GM10248 (cell line): ENCODE measurements at places on chromosomes 12 and 14.

DNA sequence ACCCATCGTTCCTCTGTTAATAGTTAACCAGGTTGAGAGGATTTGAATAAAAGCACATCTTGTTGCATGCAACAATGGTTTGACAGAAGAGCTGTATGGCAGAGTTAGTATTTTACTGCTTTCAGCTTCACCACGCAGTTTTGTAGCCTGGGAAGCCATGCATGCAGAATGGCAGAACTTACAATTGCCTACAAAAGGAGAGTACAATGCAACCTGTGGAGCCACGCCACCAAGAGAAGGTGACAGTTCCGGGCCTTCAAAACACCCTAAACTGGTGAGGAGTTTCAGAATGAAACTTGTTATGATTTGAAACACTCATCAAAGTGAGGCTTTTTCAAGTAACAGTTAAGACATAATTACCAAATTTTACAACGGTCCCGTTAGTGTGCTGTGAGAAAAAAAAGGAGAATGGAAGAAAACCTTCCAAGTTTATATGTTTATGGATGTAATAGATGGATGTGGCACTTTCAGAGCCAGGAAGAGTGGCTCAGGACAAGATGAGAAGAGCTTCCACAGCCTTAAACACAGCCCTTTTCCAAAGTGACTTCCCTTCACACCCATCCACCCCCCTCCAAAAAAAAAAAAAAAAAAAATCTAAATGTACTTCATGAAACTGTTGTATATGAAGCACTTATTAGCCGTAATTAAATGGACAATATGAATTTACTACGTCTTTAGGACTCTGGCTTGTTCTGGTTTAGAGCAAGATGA is 158.7 kb downstream of the EGLN3 start:
- DNase-seq: peak; percentile 35

GRCh38 chr12:72276181-72276805 is 4.1 kb downstream of the TRHDE start:
- no peak for DNase-seq

DNA sequence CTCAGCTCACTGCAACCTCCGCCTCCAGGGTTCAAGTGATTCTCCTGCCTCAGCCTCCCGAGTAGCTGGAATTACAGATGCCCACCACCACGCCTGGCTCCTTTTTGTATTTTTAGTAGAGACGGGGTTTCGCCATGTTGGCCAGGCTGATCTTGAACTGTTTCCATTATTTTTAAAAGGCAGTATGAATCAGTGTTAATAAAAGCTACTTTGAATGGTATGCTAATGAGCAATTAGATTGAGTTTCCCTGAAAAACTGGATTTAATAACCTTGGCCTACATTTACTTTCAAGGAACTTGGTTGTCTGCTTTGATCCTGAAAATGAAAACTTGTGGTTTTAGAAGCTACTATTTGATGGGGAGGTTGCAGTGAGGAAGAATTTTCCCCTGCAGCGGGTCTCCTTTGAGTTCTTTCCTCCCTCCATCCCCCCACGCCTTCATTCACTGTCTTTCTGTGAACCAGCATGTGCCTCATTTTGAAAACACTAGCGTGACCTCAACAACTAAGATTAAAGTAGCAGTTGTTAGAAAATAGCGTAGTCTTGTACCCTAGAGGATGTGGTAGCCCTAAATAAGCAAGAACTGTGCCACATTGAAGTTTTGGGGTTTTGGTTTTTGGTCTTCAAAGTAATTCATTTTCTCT is 17.8 kb upstream of the RPS6KA5 start:
- DNase-seq: peak; percentile 42

DNA sequence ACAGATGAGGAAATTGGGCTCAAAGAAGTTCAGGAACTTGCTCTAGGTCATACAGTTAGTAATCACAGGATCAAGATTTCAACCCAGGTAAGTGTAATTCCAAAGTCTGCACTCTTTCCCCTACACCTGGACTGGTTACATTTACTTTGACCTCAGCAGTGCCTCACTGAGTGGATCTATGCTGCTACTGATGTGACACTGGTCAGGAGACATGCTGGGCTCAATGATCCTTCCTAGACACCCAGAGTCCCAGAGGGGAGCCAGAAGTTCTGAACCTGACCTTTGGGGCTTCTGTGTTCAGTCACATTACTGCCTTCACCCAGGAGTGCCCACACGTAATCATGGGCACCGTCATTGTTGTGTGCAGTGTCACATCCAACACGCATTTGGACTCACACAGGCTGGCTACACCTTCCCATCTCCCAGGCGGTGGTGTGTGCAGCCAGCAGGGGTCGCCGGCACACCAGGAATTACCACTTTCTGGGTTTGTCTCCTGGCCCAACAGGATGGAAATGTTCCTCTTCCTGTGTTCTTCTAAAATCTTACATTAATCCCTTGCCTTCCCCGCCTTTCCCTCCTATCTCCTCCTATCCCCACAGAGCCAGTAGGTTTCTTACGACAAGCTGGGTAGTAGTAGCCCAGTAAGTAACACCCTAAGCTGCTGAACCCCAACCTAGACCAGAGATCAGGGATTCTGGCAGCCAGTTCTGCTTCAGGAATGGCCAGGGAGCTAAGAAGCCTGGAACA is 25.6 kb downstream of the CALCOCO1 start:
- DNase-seq: peak; percentile 80

DNA sequence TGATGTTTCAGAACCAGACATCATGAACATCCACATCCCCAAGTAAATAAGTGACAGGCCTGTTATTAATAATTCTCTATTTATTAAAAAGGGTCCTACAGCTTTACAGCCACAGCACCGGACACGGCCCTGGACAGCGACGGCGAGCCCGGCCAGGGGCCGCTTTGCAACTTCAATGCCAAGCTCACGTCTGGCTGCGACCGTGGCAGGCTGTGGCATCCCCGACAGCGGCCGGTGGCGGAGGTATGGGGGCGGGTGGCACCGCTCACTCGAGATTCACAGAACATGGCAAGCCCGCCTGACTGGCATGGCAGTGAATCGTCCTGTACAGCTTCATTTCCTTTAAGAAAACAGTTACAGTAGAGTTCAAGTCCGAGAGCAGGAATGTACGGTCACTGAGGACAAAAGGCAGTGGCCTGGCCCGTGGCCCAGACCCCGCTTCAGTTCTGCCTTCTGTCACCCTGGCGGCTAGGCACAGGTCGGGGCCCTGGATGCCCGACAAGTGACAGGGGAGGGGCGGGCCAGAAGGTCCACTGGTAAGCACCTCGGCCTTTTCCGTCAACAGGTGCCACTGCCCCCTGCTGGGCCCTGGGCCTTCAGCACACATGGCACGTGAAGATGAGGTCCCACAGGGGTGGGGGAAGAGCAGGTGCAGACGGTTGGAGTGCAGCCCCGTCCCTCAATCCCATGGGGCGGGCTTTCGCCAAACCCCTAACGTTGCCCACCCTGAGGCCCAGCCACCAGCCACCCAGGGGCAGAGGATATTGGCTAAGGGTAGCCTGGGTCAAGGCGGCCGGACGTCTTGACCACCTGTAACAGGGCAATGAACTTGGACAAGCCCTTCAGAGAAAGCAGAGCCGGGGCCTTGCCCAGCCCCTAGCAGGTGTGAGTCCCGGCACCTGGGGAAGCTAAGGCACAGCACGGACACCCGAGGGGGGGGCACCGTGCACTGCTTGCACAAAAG is 30.3 kb downstream of the HIP1R start:
- DNase-seq: no peak

DNA sequence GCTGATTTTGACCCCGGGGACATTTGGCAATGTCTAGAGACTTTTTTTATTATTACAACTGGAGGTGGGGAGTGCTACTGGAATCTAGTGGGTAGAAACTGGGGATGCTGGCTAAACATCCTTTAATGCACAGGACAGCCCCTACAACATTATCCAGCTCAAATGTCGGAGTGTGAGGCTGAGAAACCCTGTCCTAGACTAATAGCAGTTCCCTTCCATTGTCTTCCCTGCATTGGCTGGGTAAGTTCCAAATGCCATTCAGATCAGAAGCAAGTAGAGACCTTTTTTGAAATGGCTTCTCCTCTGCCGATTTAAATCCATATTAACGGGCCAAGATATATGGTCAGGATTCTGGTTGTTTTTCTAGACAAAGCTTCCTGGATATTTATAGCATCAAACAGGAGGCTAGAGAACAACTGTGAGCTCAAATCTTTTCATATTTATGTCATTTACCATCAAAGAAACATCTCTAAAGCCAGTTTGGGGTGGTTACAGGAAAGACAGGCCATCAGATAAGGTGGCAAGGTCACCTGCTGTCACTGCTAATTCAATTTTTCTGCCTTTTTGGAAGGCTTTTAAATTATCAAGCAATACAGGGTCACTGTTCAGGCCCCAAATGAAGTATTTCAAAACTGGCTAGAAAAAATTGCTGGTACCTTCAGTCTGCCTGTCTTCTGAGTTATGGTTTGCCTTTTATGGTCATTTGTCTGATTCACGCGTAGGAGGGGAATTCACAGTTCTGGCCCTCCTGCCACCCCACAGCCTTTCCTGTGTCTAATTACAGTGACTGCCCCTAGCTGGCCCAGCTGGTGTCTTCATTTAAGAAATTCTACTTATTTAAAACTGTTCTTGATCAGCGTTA is 20.1 kb upstream of the AKAP5 start:
- DNase-seq: peak; percentile 83

GRCh38 chr12:56574210-56574609 is 52.6 kb downstream of the RBMS2 start:
- DNase-seq: no peak

GRCh38 chr14:61140872-61141271 is 140.3 kb downstream of the TMEM30B start:
- DNase-seq: no peak

DNA sequence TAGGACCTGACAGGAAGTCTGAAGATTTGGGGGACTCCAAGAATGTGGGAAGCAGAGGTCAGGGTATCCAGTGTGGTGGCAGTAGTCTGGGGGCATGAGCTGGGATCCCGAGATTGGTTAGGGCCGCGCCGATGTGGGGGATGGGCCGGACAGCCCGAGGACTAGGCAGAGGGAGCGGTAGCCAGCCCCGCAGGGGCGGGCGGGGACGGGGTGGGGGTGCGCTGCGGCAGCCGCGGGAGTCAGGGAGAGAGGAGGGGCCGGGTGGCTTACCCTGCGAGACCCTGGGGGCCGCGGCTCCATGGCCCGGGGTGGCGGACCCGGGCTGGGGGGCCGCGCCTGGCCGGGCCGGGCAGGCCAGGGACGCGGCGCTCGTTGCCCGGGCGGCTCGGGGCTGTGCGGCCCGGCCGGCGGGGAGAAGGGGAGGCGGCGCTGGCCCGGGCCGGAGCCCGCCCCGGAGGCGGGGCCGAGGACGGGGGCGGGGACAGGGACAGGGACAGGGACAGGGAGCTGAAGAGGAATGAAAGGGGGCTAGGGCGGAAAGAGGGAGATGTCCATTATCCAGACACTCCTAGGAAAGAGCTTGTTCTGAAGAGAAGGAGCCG is 5.6 kb downstream of the ZNF385A start:
- no peak for DNase-seq

DNA sequence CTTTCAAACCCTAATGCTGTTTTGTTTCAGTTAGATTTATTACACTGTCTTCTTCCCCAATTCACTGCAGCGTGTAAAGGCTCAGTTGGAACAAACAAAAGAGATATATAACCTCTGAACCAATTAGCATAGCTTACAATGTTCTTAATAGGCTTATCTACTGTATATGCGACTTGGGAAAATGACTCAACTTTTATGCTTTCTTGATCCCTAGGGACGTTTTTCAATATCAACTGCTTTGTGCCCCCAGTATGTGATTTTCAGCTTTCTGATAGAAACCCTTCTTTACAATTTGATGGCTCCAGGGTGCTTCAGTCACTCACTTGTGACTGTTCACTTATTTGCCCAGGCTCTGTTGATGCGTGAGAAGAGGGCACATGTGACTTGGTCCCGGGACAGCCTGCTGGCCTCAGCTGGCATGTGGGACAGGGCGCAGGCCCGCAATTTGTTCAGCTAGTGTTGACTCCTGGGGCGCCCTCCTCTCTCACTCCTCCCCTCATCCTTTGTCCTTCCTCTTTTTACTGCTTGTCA is 107.1 kb downstream of the TMTC2 start:
- no peak for DNase-seq

- DNase-seq: no peak
These were observed 94.7 kb downstream of the TMTC2 start for GRCh38 chr12:82781309-82781997.

DNA sequence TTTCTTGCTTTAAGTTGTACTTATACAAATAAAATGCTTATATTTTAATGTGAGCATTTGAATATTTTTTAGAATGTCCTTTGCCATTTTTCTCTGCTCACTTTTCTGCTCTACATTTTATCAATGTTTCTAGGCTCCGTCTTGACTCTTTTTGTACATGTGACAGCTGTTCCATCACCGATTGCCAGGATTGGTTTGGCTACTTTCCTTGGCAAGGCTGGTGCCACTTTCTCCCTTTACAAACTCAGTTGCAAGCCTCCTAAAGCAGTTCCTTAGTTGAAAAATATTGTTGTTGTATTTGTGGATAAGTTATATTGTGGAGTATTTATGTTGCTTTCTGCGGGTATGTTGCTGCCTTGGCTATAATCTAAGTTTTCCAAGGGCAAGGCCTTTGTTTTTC is 63.4 kb downstream of the DACT1 start:
- DNase-seq: no peak
